ENCODE measurements at places on chromosomes 11 and 22.

DNA sequence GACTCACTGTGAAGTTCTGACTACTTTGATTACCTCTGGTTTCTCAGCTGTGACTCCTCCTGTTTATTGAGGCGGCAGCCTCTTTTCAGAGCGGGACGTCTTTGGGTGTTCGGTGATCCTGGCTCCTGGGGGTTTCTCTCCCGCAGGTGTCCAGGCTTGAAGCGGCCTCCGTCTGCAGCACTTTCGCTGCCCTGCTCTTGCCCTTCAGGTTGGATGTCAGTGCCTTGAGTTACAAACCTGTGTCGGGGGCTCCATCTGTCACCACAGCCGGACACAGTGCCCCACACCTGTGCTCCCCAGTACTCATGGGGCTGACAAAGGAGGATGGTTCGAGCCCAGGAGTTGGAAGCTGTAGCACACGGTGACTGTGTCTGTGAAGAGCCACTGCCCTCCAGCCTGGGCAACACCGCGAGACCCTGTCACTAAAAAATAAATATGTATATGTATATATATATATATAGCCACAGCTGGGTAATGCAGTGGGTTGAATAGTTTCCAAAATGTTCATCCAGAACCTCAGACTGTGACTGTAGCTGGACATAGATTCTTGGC is 104.1 kb downstream of the BRD1 start:
- DNase-seq: no peak

DNA sequence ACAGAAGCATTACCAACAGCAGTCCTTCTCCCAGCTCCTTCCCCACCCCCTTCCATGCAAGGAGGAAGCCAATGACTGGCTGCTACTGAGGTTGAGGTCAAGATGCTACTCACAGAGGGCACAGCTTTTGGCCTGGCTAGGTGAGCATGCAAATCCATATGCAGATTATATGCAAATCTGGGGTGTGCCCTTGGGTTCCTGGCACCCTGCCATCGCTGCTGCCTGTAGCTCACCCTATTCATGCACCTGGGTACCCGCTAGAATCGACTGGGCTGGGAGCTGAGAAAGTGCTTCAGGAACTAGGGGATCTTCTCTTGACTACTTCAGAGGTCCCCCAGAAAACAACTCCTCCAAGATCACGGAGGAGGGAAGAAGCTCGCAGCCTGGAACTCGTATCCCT is 4.0 kb downstream of the DSCAML1 start:
- DNase-seq: no peak

DNA sequence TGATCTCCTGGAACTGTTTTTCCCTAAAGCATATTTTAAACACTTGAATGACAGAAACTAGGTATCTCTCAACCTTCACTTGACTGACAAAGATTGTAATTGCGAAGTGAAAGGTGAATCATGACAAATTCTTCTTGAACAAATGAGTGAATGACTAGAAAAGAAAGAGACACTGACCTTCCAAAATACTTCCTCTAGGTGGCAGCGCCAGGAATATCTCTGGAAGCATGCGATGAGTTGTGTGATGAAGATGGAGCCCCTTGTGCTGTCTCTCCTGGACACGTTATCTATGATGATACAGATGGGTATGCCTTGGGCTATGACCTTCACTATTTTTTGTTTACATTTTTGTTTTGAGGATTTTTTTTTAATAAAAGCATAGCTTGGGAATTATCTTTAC is 7.0 kb upstream of the CASP12 start:
- peak; percentile 26 for DNase-seq

- DNase-seq: peak; percentile 66
Measured at GRCh38 chr11:73951797-73952196, 971 bp downstream of the DNAJB13 start.

GRCh38 chr11:62547691-62548281 is 1.2 kb upstream of the AHNAK start:
- peak; percentile 76 for DNase-seq

DNA sequence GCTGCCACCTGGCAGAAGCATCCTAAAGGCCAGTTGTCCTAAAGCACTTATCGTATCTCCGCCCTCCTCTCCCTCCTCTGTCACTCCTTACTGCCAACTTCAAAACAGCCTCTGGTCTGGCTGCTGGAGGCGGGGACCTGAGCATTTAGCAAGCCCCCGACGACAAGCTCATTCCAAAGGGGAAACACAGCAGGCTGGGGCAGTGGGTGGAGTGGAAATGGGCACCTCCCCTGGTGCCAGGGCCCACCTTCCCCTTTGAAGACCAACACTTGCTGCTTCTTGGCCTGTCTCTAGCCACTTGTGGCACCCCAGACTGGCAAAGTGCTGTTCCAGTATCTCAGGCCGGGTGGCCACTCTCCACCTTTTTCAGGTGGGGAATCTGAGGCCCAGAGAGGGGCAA is 3.6 kb downstream of the MAP3K11 start:
- DNase-seq: no peak

DNA sequence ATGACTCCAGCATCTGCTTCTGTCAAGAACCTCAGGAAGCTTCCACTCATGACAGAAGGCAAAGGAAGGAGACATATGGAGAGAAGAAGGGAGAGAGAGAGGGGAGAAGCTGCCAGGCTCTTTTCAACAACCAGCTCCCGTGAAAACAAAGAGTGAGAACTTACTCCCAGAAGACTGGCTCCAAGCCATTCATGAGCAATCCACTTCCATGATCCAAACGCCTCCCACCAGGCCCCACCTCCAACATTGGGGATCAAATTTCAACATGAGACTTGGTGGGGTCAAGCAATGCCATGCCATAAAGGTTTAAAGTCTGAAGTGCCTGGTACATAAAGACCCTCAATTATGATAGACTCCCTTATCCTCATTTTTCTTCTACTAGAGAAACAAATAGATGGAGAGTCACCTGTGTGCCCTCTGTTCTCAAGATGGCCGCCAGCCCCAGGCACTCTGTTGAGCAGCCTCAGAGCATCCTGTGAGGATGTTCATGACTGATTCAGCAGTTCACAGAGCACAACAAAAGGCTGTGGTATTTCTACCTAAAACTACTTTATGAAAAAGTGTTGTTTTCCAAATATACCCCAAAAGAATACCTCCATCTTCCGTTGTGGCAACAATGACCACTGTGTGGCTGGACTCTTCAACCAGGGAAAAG is 69.0 kb upstream of the CRTAM start:
- no peak for DNase-seq

DNA sequence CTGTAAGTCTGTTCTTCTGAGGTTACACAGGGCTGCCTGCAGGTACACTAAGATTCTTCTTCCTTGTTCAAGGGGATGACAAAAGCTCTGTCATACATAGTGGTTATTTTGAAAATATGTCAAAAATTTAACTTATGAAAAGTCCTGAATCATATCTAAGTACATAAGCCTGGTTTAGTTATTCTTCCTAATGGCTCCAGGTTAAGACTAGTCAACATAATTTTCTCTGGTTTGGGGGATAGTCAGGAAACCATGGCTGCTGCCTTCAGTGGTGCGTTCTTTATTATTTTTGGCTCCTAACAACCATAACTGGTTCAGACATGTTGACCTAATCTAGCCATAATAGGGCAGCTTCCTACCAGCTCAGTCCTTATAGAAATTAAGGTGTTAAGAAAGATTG is 257.4 kb upstream of the DDI1 start:
- DNase-seq: peak; percentile 15

DNA sequence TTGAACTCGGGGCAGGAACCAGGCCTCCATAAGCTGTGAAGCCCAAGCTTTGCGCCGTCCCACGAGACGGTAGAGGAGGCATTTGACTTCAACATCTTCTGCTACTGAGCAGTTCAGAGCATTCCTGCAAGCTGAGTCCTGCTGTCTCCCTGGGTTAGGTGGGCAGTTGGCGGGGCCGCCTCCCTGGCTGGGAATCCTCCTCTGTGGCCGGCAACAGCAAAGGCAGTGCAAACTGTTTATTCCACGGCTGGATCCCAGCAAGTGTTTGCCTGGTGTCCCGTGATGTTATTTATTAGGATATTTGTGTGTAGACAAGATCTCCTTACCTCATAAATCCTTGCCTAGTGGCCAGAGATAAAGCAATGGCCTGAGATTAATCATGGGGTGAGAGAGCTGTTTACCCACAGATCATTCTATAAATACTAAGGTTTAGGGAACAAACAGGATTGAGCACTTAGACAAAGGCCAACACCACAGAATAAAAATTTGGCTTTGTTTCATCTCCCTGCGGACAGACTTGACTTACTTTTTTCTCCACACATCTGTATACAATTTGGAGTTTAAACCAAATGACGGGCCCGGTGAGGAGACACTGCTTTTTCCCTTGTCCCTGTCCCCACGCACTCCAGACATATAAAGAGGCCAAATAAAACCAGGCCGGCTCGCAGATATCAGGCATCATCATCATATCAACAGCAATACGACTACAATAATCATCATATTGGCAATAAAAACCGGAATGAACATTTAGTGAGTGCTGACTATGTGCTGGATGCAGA is 63.4 kb downstream of the NAT10 start:
- peak; percentile 40 for DNase-seq

DNA sequence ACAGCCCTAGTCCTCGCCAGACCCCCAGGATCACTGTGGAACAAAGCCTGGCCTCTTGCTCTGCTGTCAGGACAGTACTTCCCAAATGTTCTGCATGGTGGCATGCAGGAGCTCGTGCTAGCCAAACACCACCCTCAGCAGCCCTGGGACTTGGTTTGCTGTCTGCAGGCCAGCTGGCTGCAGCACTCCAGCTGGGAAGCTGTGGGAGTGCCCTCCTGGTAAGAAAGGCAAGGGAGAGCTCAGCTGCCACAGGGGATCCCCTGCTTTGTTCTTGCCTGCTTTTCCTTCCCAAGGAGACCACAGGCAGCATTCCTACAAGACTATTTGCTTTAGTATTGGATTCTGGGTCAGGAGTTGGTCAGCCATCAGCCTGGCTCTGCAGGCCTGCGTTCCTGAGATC is 27.9 kb downstream of the TCIRG1 start:
- no peak for DNase-seq

GRCh38 chr11:118175031-118175992 is 1.1 kb downstream of the SCN2B start:
- DNase-seq: peak; percentile 77

- DNase-seq: no peak
Measured at GRCh38 chr11:72605973-72606747, 68.1 kb downstream of the PDE2A start.

GRCh38 chr11:60914633-60915247 is 782 bp downstream of the TMEM109 start:
- DNase-seq: peak; percentile 48

DNA sequence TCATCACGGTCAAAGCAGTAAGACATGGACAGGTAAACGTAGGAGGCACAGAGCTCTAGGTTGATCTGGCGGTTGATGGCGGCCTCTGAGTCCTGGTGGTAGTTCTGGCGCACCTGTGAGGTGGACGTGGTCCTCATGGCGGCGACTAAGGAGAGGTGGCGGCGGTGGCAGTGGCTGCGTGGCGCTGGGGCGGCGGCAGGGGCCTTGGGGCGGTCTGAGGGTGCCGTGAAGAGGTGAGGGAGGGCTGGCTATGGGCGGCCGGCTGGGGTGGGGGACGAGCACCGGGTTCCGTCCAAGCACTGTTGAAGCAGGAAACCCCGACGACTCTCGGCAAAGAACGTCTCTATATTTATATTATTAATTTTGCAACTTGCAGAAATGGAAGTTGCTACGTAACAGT is 85.6 kb downstream of the RSF1 start:
- DNase-seq: no peak

- DNase-seq: no peak
Measured at GRCh38 chr22:37627545-37627944, 11.9 kb upstream of the SH3BP1 start.

GRCh38 chr22:50544746-50545253 is 899 bp upstream of the KLHDC7B start:
- no peak for DNase-seq

- DNase-seq: no peak
Measured at GRCh38 chr11:2472428-2473186, 27.8 kb downstream of the KCNQ1 start.

GRCh38 chr11:2204361-2205213 is 33.0 kb upstream of the TH start:
- no peak for DNase-seq

- DNase-seq: peak; percentile 34
Measured at GRCh38 chr22:35631597-35631996, 14.5 kb upstream of the MB start.
